T-helper 9 cell (primary cell): ENCODE measurements at places on chromosomes 3 and 15.

- no peak for DNase-seq
These were observed 89.7 kb downstream of the TRIM42 start for GRCh38 chr3:140767566-140767965.

GRCh38 chr3:160546727-160547126 lies 18.6 kb downstream of the KPNA4 start:
- no peak for DNase-seq

- no peak for DNase-seq
These were observed 17.8 kb downstream of the MYL3 start for GRCh38 chr3:46845397-46845859.

DNA sequence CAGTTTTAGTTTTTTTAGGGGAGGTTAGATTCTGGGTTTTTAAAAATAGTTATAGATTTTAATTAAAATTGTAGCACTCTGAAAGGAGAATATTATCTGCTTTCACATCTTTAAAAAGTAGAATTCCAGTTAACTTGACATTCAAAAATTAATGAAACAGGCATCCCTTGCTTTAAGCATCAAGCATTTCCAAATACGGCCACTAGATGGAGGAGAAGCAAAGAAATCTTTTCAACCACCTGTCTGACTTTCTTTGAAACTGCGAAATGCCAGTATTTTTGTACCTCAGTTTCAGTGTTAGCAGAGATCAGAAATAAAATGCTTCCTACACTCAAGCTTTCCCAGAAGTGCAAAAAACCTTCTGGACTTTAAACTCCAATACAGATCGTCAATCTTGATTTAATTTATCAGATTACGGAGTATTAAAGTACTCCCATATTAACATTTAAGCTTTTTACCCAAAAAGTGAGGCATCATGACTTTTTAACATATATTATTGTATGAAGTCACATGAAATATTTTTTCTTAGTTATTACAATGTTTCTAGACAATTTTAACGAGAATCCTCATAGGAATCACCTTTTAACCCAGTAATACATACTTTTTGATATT lies 153.3 kb downstream of the P3H2 start:
- no peak for DNase-seq

DNA sequence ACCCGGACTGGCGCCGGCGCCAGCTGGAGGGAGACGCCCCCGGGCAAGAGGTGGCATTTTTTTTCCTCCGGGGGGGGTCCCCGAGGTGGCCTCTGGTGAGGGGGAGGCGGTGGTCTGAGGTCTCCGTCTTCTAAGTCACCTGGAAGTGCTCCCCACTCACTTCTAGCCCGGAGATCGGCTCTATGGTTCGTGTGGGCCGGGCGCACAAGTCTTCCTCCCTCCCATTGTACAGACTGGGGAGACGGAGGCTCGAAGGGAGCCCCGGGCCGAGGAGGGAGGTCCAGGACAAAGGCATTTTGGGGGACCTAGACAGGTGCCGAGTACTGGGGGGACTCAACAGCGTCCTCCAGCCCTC lies 4.4 kb downstream of the GATA2 start:
- DNase-seq: no peak

GRCh38 chr3:112699436-112699978 lies 58.6 kb upstream of the CCDC80 start:
- DNase-seq: no peak

- DNase-seq: peak; percentile 17
These were observed 1.1 kb downstream of the HES1 start for GRCh38 chr3:194137008-194137505.

GRCh38 chr3:126867863-126868200 lies 115.1 kb upstream of the PLXNA1 start:
- DNase-seq: no peak

- DNase-seq: no peak
These were observed 35.4 kb upstream of the RBMS3 start for GRCh38 chr3:29245441-29245840.

GRCh38 chr3:143001034-143001368 lies 369 bp upstream of the U2SURP start:
- no peak for DNase-seq

GRCh38 chr3:45551214-45552010 lies 43.1 kb upstream of the LIMD1 start:
- no peak for DNase-seq

DNA sequence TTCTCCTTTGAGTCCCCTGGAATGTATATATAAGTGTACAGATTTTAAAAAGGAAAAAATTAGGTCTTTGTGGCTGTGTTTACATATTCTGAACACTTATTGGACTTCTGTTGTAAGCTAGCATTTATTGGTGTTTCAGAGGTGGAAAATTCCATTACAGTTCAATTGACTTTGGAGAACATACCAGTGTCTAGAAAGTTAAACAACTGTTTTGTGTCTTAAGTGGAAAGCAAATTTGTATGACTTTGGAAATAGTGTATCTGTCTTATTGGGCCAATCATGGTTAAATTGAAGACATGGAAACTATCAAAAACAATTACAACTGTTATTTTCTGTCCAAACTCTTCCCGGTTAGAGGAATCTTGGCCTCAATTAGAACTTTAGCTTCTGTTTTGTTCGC lies 265.0 kb upstream of the C2CD4B start:
- DNase-seq: no peak

- DNase-seq: no peak
These were observed 53.5 kb downstream of the IQCH start for GRCh38 chr15:67307889-67308597.

DNA sequence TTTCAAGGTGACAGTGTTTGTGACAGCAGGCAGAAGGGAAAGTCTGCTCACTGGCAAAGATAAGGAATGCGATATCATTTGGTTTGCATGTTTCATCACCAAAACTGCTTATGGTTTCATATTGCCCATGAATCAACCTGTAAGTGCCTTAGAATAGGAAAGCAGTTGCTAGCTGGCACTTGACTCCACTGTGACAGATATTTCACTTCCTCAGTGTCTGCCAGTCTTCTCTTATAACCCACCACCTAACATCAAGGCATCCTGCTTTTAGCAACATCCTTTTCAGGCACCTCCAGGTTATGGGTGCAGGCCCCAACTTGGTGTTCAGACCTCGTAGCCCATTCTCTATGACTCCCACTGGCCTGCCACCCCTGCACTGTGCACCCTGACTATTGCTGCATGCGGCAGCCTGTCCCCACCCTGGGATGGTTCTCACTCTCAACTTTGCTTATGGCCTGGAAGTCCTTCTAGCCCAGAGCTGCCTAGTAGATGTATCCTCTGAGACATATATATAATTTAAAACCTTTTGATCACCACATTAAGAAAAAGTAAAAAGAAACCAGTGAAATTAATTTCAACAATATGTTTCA lies 154.4 kb upstream of the RARB start:
- no peak for DNase-seq

DNA sequence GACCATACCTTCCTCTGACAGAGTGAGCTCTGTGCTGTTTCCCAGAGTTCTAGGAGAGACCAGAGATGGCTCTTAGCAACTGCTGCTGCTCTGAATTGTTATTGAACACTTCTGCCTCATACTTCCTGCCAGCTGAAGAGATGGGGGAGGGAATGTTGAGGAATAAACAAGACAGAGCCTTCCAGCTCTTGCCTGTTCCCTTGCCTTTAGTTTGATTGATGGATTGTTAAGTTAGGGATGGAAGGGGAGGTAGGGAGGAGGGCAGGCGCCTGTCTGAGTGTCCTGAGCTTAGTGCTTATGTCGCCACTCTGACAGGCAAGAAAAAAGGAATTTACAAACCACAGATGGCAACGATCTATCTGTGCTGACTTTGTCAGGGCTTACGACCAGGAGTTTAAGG lies 42.8 kb downstream of the ZNF609 start:
- no peak for DNase-seq

DNA sequence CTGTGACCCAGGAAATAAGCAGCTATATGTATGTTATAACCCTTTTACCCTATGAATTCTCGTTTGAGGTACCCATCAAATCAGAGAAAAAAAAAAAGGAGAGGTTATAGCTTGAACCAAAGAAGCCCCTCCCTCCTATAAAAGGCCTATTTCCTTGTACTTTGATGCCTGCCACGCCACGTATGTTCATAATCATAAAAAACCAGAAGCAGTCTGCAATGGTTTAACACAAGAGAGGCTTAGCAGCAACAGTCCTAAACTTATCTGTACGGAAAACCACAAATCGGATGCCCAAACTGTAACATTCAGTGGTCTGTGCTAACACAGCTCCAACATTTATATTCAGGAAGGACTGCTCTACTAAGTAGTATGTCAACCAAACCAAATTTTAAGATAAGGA lies 21.2 kb downstream of the CCR8 start:
- no peak for DNase-seq

GRCh38 chr15:65066635-65067316 lies 1.0 kb downstream of the RASL12 start:
- DNase-seq: no peak

DNA sequence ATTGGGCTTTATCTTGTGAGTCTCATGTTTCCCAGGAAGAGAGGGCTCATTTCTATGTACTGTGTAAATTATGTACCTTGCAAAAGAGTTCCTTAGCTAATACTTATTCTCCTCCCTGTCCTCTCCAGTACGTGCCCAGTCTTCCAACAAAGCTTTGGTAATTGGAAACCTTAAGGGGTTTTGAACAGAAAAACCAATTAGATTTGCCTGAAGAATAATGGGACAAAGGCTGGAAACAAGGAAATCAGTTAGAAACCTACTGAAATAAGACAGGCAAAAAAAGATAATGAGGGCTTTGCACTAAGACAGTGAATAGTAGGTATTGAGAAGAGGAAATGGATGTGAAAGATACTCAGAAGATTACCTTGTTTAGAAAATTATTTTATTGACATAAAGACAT lies 82.5 kb downstream of the SPRED1 start:
- no peak for DNase-seq

- no peak for DNase-seq
These were observed 539.1 kb downstream of the MFSD1 start for GRCh38 chr3:159340877-159341500.

- no peak for DNase-seq
These were observed 297.2 kb downstream of the FHIT start for GRCh38 chr3:60954048-60954447.

- DNase-seq: peak; percentile 22
These were observed 2.3 kb downstream of the FBXL22 start for GRCh38 chr15:63599401-63600000.

- DNase-seq: no peak
These were observed 16.4 kb downstream of the EFCC1 start for GRCh38 chr3:129017484-129017899.

GRCh38 chr3:50665081-50665840 lies 9.5 kb upstream of the DOCK3 start:
- DNase-seq: no peak

DNA sequence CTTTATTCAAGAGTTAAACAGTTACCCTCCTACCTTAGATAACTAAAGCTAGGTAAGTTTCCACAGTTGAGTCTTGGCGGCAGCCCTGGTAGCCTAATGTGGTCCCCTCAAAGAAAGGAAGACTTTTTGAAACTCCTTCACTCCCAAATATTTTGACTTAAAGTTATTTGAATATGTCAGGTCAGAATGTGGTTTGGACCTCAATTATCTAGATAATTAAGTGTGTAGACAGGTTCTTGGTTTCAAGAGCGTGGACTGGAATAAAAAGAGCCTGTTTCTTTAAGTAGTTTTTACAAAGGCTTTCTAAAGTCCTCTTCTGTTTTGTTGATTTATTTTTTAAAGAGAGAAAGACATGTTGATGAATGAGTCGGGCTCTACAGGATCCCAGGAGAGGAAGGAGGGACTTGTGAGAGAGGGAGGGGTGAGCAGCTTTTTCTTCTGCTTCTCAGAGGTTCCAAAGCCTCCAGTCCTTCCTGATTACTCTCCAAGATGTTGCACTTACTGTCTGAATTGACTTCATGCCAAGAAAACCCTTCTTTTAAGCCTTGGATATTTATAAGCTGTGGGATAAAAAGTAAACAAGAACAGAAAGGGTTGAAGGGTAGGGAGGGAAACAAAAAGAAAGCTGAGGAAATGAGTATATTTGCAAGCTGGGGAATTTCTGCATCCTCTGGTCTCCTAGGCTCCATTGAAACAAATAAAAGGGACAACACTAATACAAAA lies 457.4 kb downstream of the IGSF11 start:
- DNase-seq: no peak

GRCh38 chr15:98745650-98746374 lies 97.5 kb downstream of the IGF1R start:
- no peak for DNase-seq

DNA sequence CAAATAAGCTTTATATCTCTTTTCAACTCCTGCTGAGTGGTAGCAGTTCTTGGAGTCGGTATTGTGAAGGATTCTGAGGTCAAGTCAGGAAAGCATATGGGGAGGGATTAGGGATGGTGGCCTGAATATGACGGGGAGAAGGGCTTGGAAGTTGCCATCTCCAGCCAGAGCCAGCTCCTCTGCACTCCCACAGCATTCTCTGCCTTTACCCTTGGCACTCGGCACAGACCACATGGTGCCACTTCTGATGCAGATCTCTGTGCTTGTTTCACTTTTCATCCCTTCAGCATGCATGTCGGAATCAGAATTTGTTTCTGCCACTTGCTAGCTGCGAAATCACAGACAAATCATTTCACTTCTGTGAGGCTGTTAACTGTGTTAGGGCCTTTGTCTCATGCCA lies 52.5 kb downstream of the RAB11A start:
- DNase-seq: no peak

GRCh38 chr3:187641320-187642016 lies 28.7 kb downstream of the SST start:
- no peak for DNase-seq

GRCh38 chr3:197807969-197808587 lies 17.0 kb downstream of the LRCH3 start:
- no peak for DNase-seq

GRCh38 chr3:63595221-63595620 lies 57.3 kb upstream of the SNTN start:
- no peak for DNase-seq

GRCh38 chr15:41825572-41826535 lies 2.0 kb upstream of the JMJD7 start:
- DNase-seq: no peak

DNA sequence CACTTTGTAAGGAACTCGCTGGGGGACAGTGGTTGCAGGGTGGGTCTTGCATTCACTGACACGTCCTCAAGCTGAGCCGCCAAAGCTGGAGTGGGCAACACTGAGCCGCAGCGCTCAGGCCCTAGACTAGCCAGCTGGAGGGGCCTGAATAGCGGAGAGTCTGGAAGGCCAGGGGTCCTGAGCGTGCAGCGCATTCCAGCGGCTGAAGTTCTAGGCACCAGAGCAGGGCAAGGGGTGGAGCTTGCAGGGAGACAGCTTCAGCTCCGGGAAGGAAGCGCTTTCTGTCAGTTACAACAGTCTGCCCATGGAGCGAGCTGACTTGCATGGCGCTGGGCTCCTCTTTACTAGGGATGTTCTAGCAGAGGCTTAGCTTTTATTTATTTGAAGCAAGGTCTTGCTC lies 2.7 kb downstream of the MAP6D1 start:
- DNase-seq: no peak

DNA sequence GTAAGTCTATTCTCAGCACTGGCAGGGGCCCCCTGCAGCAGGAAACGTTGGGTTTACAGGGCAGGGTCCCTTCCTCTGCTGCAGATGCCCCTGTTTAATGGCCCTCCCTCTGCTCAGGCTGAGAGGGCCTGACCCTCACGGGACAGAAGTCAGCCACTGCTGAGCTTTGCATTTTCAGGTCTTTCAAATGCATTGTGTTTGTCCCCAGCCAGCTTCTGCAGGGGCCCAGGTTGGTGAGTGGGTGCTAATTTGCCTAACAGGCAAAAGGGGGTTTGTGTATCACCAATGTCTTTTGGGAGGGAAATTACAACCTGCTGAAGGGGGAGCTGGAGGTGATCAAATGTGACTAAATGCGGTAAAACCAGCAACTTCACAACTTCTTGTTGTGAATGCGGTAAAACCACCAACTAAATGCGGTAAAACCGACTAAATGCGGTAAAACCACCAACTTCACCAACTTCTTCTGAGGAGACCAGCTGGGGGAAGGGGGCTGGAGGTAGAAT lies 44.8 kb upstream of the UBE2E1 start:
- no peak for DNase-seq

- no peak for DNase-seq
These were observed 224.0 kb upstream of the RGMA start for GRCh38 chr15:93312891-93313486.
